ENCODE measurements at places on chromosomes 4 and X. TPM values are rescaled to one million over a fixed set of nuclear protein-coding genes. Genes with fewer than 3 reads are reported as not detected.

GRCh38 chrX:129731228-129731627, 7.6 kb upstream of the XPNPEP2 start:
- no peaks in the 10 kb centered on the region for H3K4me1 ChIP-seq
- no peak overlapping the region for H3K27ac ChIP-seq
- no peak for DNase-seq
- H3K27me3 ChIP-seq = no peaks in the 10 kb centered on the region

- no peak overlapping the region for H3K4me3 ChIP-seq
- H3K36me3 ChIP-seq = peaks cover 43% of the 10 kb centered on the region
- no peak for DNase-seq
- no peaks in the 10 kb centered on the region for H3K27me3 ChIP-seq
Observed at GRCh38 chrX:53379008-53379710, 43.3 kb downstream of the SMC1A start.

FGF5 gene
- total RNA-seq = not detected

MAGEA11 gene
- not detected for total RNA-seq

Data from suprapubic skin (tissue), 4 donors.